Activated CD4-positive, alpha-beta T cell treated with anti-CD3 and anti-CD28 coated beads for 36 hours (primary cell): ENCODE measurements at places on chromosomes 4 and X. TPM values are rescaled to one million over a fixed set of nuclear protein-coding genes. Genes with fewer than 3 reads are reported as not detected.
A peak's percentile ranks its signal among the peaks of the same experiment; 100 is the strongest.

GRCh38 chr4:44817930-44818329 lies 91.6 kb upstream of the GNPDA2 start:
- DNase-seq: no peak

GRCh38 chr4:4614925-4615678 lies 73.3 kb upstream of the STX18 start:
- no peak for DNase-seq

DNA sequence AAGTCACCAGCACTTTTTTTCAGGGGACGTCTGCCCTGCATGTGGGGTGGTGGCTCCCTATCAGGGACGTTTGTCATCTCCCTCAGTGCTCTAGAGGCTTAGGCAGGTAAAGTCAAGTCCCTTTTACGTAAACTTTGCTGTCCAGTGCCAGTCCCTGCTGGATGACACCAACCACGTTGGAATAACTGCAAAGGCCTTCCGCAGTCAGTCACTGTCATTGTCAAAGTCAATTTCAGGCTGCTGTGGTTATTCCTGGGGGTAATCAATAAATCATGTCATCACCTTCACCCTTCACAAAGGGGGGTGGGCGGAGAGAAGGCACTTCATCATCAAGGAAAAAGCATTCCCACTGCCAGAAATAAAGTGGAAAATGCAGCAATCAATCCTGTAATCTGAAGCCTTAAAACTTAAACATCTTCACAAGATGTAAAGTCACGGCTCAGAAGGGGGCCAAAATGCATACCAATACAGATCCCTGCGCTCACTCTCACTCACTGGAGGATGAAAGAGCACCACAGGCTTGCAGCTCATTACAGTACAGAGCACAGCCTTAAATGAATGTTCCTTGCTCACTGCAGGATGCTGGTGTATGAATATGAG lies 56.2 kb downstream of the CLDN22 start:
- DNase-seq: no peak

- no peak for DNase-seq
Measured at GRCh38 chr4:30094887-30095286, 625.3 kb upstream of the PCDH7 start.

- DNase-seq: no peak
Measured at GRCh38 chr4:11455201-11455835, 26.6 kb upstream of the HS3ST1 start.

GRCh38 chrX:118536204-118536603 lies 40.6 kb downstream of the DOCK11 start:
- DNase-seq: peak; percentile 15

DNA sequence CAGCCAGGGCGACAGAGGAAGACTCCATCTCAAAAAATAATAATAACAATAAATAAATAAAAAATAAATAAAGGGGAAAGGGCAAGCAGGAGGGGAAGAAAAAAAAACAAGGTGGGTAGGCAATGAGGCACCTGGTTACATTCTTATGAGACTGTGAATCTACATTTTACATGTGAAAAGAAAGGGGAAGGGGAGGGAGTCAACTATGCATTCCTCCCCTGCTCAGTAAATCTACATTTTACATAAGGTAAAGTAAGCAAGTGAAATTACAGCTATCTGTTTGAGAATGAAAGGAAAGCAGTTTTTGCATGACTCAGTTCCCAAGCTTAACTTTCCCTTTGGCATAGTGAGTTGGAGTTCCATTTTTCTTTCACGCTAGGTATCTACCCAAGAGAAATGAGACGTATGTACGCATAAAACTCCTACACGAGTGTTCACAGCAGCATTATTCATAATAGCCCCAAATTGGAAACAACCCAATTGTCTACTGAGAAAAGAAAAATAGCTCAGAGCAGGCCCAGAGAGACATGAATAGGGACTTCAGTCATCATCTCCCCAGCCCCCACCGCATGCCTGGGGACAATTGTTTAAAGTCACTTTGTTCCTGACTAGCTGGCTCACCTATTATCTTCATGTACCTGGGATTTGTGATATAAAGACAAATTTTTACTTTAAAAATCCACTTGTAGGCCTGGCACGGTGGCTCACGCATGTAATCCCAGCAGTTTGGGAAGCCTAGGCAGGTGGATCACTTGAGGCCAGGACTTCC lies 52.4 kb downstream of the DDX3X start:
- DNase-seq: peak; percentile 53

- DNase-seq: no peak
Measured at GRCh38 chr4:74369855-74370254, 4.9 kb downstream of the EREG start.

GRCh38 chr4:38957261-38957815 lies 74.9 kb downstream of the TMEM156 start:
- DNase-seq: no peak

RIPPLY1 gene
- total RNA-seq: not detected

ARHGEF38 gene
- not detected for total RNA-seq

PCSK1N gene
- total RNA-seq: 1.3 TPM

TRPC5OS gene
- total RNA-seq: not detected

MMAA gene
- 19.2 TPM for total RNA-seq

FDCSP gene
- total RNA-seq: not detected

BEND2 gene
- total RNA-seq: not detected

SHROOM4 gene
- not detected for total RNA-seq
